ENCODE measurements at places on chromosomes 13 and 19.
A peak's percentile ranks its signal among the peaks of the same experiment; 100 is the strongest.

- H3K27me3 ChIP-seq, result no peaks in the 10 kb centered on the region
- no peaks in the 10 kb centered on the region for H3K4me1 ChIP-seq
- DNase-seq, result peak; percentile 38
- H3K27ac ChIP-seq, result peak within 1 kb of the TSS; percentile 85
- no peaks in the 10 kb centered on the region for H3K36me3 ChIP-seq
Measured at GRCh38 chr19:56840451-56841192, at the start of the genes PEG3 and ZIM2. Gene PEG3 (minus strand): TSS chr19:56840726. CDS start chr19:56824655, 16,071 bp downstream. Gene ZIM2 (minus strand): TSS chr19:56840726. CDS start chr19:56824277, 16,449 bp downstream.

DNA sequence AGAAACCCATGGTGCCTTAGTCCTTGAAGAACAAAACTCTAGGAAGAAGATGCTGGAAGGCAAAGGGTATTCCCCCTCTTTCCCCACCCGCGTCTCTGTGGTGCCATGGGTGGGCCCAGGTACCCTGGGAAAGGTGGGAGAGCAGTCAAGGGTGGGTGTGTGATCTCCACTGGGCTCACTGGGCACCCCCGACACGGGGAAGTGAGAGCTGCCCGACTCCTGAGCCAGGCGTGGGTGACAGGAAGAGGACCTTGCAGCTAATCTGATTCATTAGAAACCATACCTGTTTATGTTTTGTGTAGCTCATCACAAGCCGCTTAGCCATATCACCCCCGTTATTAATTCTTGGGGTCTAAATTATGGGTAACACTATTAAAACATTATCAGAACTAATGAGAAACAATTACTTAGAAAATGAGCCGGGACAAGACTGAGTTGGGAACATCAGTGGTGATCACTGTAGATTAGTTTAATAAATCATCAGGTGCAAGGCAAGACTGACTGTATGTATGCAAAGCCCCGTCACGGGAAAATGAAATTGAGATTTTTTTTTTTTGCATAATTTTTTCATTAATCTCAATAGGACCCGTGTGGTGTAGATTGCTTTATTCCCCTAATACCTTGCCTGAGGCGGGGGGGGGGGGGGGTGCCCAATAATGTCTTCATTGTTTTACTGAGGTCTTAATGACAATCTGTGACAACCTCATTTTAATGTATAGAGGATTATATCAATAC, 77.3 kb downstream of the ZIC5 start:
- H3K27me3 ChIP-seq, result no peaks in the 10 kb centered on the region
- no peaks in the 10 kb centered on the region for H3K36me3 ChIP-seq
- H3K4me1 ChIP-seq, result no peaks in the 10 kb centered on the region
- H3K4me3 ChIP-seq, result peak overlapping the region; percentile 50
- no peak overlapping the region for H3K27ac ChIP-seq

GRCh38 chr19:9986787-9987281, 23.5 kb downstream of the COL5A3 start:
- H3K27me3 ChIP-seq, result no peaks in the 10 kb centered on the region
- H3K36me3 ChIP-seq, result no peaks in the 10 kb centered on the region
- peak overlapping the region; percentile 41 for H3K27ac ChIP-seq
- peaks cover 9% of the 10 kb centered on the region for H3K4me1 ChIP-seq
- no peak overlapping the region for H3K4me3 ChIP-seq
- peak; percentile 59 for DNase-seq

DNA sequence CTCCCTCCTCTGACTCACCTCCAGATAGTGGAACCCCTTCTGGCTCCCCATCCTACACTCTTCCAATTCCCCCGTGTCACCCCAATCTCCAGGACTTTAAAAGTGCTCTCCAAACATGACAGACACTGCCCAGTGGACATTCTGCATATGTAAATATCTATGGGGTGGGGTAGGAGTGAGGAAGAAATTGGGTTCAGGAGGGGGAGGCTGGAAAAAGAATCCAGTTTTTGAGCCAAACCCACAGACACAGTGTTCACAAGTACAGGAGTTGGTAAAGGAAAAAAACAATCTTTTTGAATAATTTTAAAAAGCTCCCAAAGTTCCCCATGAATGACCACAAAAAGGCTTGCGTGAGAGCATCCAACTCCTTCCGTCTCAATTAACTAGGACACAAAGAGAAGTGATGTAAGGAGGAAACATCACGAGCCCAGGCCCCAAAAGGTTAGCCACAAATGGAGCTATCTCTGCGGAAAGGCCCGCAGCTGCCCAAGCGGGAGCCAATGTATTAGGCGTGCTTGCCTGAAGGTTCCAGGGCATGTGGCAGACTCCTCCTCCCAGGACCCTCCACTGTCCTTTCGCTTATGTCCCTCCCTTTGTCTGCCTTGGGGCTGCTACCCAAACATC, 18.0 kb downstream of the ZC3H4 start:
- no peaks in the 10 kb centered on the region for H3K27me3 ChIP-seq
- H3K4me1 ChIP-seq, result no peaks in the 10 kb centered on the region
- no peak overlapping the region for H3K4me3 ChIP-seq
- DNase-seq, result no peak

- H3K36me3 ChIP-seq, result peaks cover 54% of the 10 kb centered on the region
- H3K4me1 ChIP-seq, result peaks cover 46% of the 10 kb centered on the region
- DNase-seq, result no peak
- H3K27me3 ChIP-seq, result no peaks in the 10 kb centered on the region
- H3K27ac ChIP-seq, result peak overlapping the region; percentile 27
Measured at GRCh38 chr19:14412996-14413692, 6.0 kb downstream of the DDX39A start.

- no peak within 1 kb of the TSS for H3K4me3 ChIP-seq
- no peak within 1 kb of the TSS for H3K27ac ChIP-seq
- peaks cover 50% of the 10 kb centered on the region for H3K27me3 ChIP-seq
- H3K36me3 ChIP-seq, result no peaks in the 10 kb centered on the region
- DNase-seq, result no peak
Measured at GRCh38 chr19:51311351-51312257, at the start of gene IGLON5. Gene IGLON5 (plus strand): TSS chr19:51311644. CDS start chr19:51311848, 204 bp downstream.

GRCh38 chr13:105984236-105984635, 551.2 kb downstream of the EFNB2 start:
- no peaks in the 10 kb centered on the region for H3K36me3 ChIP-seq
- H3K27ac ChIP-seq, result no peak overlapping the region
- H3K27me3 ChIP-seq, result no peaks in the 10 kb centered on the region

GRCh38 chr13:37479916-37480315, 118.7 kb downstream of the POSTN start:
- H3K4me3 ChIP-seq, result no peak overlapping the region
- no peak for DNase-seq
- H3K27ac ChIP-seq, result no peak overlapping the region
- no peaks in the 10 kb centered on the region for H3K4me1 ChIP-seq
- no peaks in the 10 kb centered on the region for H3K36me3 ChIP-seq

GRCh38 chr13:100789968-100790367, 115.4 kb upstream of the TMTC4 start:
- no peaks in the 10 kb centered on the region for H3K27me3 ChIP-seq
- H3K36me3 ChIP-seq, result no peaks in the 10 kb centered on the region
- DNase-seq, result no peak
- no peaks in the 10 kb centered on the region for H3K4me1 ChIP-seq

GRCh38 chr19:13764101-13764807, at the start of gene MRI1:
Gene MRI1 (plus strand): TSS chr19:13764522. CDS start chr19:13764589, 67 bp downstream.
- H3K4me1 ChIP-seq, result no peaks in the 10 kb centered on the region
- peak within 1 kb of the TSS; percentile 66 for H3K4me3 ChIP-seq
- H3K27me3 ChIP-seq, result no peaks in the 10 kb centered on the region
- peaks cover 57% of the 10 kb centered on the region for H3K36me3 ChIP-seq

GRCh38 chr13:48746821-48747220, 93.1 kb downstream of the CYSLTR2 start:
- no peak for DNase-seq
- no peaks in the 10 kb centered on the region for H3K27me3 ChIP-seq
- H3K27ac ChIP-seq, result no peak overlapping the region
- H3K4me3 ChIP-seq, result no peak overlapping the region
- H3K4me1 ChIP-seq, result peaks cover 24% of the 10 kb centered on the region

- no peak overlapping the region for H3K4me3 ChIP-seq
- no peaks in the 10 kb centered on the region for H3K36me3 ChIP-seq
- H3K27me3 ChIP-seq, result no peaks in the 10 kb centered on the region
- DNase-seq, result no peak
- no peak overlapping the region for H3K27ac ChIP-seq
Measured at GRCh38 chr13:106186366-106187030, 349.0 kb downstream of the EFNB2 start.

DNA sequence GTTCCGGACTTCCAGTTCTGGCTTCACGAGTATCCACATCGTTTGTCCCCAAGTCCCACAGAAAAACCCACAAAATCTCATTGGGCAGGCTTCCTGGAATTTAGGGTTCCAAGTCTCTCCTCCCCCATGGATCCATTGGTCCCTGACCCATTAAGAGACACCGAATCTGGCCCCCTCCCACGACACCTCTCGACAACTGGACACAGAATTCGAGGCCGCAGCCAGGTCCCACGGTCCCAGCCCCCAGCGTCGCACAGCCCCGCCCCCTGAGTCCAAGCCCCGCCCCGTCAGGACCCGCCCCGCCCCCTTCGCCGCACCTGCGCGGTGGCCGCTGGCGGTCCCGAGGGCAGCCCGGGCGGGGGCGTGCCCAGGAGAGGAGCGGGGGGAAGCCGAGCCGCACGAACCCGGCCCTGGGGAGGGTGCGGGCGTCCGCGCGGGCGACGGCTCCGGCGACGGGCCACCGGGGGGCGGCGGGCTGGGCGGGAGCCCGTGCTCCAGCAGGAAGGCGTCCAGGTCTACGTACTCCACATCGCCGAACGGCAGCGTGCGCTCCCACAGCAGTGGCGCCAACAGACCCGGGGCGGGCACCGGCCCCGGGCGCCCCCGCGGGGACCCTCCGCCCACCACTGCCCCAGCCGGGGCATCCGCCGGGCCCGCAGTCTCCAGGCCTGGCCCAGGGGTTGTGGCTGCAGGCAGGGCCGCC, 1.8 kb downstream of the DBP start:
- H3K4me1 ChIP-seq, result peaks cover 56% of the 10 kb centered on the region
- DNase-seq, result peak; percentile 90
- H3K27ac ChIP-seq, result peak overlapping the region; percentile 91

DNA sequence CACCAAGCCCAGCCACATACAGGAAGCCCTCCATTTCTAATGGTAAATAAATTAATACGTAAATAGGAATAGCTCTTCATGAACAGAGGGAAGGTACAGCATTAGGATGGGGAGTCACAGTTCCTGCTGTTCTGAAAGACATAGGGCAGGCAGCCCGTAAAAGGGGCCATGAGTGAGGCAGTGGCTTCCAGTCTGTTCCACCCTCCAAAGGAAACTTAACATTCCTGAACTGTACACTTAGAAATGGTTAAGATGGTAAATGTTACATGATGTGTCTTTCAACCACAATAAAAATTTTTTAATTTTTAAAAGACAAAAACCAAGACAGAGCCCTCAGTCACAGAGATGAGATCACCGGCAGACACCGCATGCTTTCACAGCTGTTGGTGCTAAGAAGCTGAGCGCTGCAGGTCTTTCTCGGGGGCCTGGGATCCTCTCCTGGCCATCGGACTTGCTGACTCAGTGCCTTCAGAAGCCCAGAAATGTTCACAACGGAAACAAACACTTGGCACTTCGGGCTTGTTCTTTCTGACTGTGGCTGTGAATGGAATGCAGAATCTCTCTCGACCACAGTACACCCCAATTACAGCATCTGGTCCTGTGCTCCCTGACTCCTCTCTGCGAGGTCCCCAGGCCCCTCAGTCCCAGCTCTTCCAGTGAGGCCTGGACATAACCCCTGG, 36.4 kb downstream of the EPS15L1 start:
- no peak overlapping the region for H3K4me3 ChIP-seq
- H3K27ac ChIP-seq, result peak overlapping the region; percentile 49
- H3K27me3 ChIP-seq, result no peaks in the 10 kb centered on the region
- peaks cover 77% of the 10 kb centered on the region for H3K36me3 ChIP-seq
- H3K4me1 ChIP-seq, result peaks cover 12% of the 10 kb centered on the region

DNA sequence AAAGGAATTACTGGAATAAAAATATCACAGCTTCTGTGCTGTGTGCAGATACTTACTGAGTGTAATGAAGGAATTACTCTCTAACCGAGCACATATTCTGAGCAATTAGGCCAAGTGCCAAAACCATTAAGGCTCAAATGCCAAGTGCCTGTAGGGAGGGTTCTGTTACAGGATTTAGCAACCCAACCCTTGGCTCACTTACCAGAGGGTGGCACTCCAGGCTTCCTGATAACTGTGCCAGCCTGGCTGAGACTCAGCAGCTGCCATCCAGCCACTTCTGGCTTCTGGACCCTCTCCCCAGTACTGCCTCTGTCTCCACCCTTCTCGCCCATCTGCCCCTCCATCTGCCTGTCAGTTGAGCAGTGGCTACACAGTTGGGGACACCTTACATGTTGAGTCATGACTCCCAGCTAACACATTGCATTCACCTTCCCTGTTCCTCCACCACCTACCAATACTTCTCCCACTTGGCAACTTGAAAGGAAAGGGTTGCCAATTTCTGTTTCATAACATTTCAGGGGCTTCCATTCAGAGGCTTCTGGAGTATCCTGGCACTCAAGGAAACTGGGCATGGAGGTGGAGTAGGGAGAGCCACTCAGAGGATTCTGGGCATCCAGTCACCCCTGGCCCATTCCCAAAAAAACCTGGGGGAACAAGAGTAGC, 110.5 kb downstream of the COG6 start:
- H3K4me3 ChIP-seq, result no peak overlapping the region
- DNase-seq, result no peak
- H3K4me1 ChIP-seq, result no peaks in the 10 kb centered on the region
- H3K27me3 ChIP-seq, result no peaks in the 10 kb centered on the region
- H3K27ac ChIP-seq, result no peak overlapping the region

GRCh38 chr13:23377983-23378632, 55.4 kb downstream of the SACS start:
- no peaks in the 10 kb centered on the region for H3K27me3 ChIP-seq
- peak overlapping the region; percentile 77 for H3K27ac ChIP-seq
- no peaks in the 10 kb centered on the region for H3K36me3 ChIP-seq
- peak; percentile 37 for DNase-seq
- H3K4me1 ChIP-seq, result peaks cover 64% of the 10 kb centered on the region

- no peak overlapping the region for H3K27ac ChIP-seq
- no peak overlapping the region for H3K4me3 ChIP-seq
- no peaks in the 10 kb centered on the region for H3K36me3 ChIP-seq
Measured at GRCh38 chr13:75398072-75398471, 83.9 kb downstream of the TBC1D4 start.

DNA sequence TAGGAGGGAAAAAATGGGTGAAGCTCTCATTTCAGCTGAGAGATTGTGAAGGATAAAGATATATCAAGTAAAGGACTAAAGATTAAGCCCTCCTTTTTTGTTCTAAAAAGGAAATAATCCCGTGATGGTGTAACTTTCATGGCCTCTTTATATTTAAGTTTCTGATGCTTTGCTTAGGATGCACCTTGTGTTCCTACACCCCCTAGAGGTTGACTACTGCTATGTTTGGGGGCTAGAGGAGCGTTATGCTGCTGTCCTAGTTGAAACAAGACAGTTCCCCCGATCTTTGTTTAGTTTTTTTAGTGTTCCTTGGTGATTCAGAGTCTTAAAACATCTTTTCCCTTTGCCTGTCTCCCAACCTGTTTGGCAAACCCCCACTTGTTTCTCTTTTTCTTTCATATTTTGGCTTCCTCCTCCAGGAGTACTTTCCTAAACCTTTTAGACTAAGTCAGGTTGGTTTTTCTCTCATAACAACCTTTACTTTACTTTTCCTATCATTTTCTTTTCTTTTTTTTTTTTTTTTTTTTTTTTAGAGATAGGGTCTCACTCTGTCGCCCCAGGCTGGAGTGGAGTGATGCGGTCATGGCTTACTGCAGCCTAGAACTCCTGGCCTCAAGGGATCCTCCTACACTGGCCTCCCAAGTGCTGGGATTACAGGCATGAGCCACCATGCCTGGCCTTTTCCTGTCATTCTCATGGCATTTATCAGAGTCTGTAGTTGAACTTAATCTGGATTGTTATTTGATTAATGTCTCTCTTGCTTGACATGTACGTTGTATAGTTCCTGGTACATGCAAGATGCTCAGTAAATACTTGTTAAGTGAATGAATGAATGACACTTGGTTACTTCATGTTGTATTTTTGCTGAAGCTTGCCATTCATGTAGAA, 2.8 kb downstream of the UBA2 start:
- no peaks in the 10 kb centered on the region for H3K4me1 ChIP-seq
- no peaks in the 10 kb centered on the region for H3K27me3 ChIP-seq
- H3K36me3 ChIP-seq, result peaks cover 13% of the 10 kb centered on the region
- H3K4me3 ChIP-seq, result peak overlapping the region; percentile 100
- peak overlapping the region; percentile 98 for H3K27ac ChIP-seq
